ENCODE measurements at places on chromosomes 4 and X.
A peak's percentile ranks its signal among the peaks of the same experiment; 100 is the strongest.

DNA sequence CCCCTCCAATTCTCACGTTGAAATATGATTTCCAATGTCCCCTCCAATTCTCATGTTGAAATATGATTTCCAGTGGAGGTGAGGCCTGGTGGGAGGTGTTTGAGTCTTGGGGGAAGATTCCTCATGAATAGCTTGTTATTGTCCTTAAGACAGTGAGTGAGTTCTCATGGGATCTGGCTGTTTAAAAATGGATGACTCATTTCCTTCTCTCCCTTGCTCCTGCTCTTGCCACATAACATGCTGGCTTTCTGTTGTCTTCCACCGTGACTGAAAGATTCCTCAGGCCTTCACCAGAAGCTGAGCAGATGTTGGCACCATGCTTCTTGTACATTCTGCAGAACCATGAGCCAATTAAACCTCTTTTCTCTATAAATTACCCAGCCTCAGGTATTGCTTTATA is 346.8 kb upstream of the TECRL start:
- DNase-seq = peak; percentile 3

GRCh38 chr4:40969501-40969900 is 219.7 kb downstream of the NSUN7 start:
- DNase-seq = no peak

DNA sequence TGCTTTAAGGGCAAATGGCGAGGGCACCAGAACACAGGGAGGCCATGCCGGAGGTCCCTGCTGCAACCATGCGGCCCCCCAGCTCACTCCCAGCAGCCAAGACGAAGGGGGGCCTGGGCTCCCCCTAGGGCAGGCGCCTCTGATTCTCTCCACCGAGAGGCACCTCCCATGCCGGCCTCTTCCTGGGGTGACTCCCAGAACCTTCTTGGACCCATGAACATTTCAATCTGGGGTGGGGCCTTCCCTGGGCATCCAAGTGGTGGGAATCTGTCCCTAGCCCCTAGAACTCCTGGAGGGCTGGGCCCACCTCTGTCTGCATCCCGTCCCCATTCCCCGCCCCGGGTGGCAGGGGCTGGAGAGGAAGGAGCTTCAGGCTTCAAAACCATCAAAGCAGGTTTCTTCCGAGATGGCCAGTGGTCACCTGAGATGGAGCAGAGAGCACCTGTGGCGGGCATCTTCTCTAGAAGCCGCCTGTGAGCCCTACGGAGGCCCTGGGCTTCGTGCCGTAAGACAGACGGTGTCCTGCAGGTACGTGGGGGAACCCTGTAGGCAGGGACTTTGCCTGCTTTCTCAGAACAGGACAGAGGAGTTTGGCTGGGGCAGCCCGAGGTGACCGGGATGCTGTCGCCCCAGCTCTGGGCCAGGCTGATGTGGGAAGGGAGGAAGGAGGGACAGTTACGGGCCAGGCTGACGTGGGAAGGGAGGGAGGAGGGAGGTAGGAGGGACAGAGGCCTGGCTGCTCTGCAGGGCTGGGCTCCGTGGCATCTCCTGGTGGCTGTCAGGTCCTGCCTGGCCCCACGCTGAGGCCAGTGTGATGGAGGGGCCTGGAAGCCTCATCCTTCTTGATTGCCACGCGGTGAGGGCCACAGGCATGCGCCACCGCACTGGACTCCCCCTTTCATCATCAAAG is 6.8 kb upstream of the SLC25A6 start:
- no peak for DNase-seq

DNA sequence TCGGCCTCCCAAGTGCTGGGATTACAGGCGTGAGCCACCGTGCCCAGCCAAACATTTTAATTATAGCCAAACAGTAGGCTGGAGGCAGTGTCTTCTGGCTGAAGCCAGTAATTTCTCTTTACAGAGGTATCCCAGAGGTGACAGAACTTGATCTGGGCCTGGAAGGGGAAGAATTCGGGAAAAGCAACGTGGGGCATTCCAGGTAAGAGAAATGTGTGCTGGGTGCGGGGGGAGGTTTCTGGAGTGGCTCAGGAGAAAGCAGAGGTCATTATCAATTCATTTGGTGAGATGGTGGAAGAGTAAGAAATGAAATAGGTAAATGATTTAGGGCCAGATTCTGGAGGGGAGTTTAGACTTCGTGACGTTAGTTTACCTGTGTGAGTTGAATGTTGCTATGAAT is 2.4 kb downstream of the PRIMPOL start:
- no peak for DNase-seq

- DNase-seq = no peak
Measured at GRCh38 chr4:87882321-87882720, 49.6 kb downstream of the MEPE start.

Measured in GM04504 (cell line).